ENCODE measurements at places on chromosomes 4 and X. TPM values are rescaled to one million over a fixed set of nuclear protein-coding genes. Genes with fewer than 3 reads are reported as not detected.

Gene TEC
- 1.3 TPM for total RNA-seq

Gene AWAT2
- not detected for total RNA-seq

Gene DIPK2B
- 0.11 TPM for total RNA-seq

Gene ZFP92
- total RNA-seq = 0.50 TPM

Gene PSAPL1
- not detected for total RNA-seq

Gene CCKAR
- total RNA-seq = not detected

Gene ASB5
- total RNA-seq = 0.33 TPM

Gene GPR34
- total RNA-seq = not detected

Gene LAS1L
- total RNA-seq = 38.0 TPM

Gene GAGE1
- not detected for total RNA-seq

Gene LRP2BP
- total RNA-seq = 0.37 TPM

Gene SLC49A3
- total RNA-seq = 1.00 TPM

Gene FAM9B
- total RNA-seq = not detected

Gene NDP
- total RNA-seq = 0.87 TPM

Gene IBSP
- not detected for total RNA-seq

Gene GC
- total RNA-seq = not detected

Gene ANOS1
- 7.9 TPM for total RNA-seq

Gene PLAC8
- not detected for total RNA-seq

Gene OTC
- not detected for total RNA-seq

Gene CNOT6L
- total RNA-seq = 15.6 TPM

Gene CT45A3
- not detected for total RNA-seq

Gene SHROOM4
- total RNA-seq = 0.62 TPM

Gene RNF128
- 1.5 TPM for total RNA-seq

Gene ETDA
- not detected for total RNA-seq

Gene C4orf51
- total RNA-seq = not detected

Gene TRPC5OS
- not detected for total RNA-seq

Gene SPANXB1
- total RNA-seq = not detected

Gene FAM133A
- total RNA-seq = 0.25 TPM

Gene DMP1
- not detected for total RNA-seq

Gene SOD3
- 5.2 TPM for total RNA-seq

Gene CFAP47
- total RNA-seq = 0.12 TPM

Gene ADAM29
- not detected for total RNA-seq

Gene ZNF674
- 2.7 TPM for total RNA-seq

Gene POU4F2
- total RNA-seq = not detected

Gene NPY2R
- not detected for total RNA-seq

Measured in uterine smooth muscle cell (primary cell).